ENCODE measurements at places on chromosomes 4 and X.

- no peak for DNase-seq
These were observed 34.0 kb downstream of the EMCN start for GRCh38 chr4:100483796-100484195.

- no peak for DNase-seq
These were observed 111.0 kb upstream of the WDR17 start for GRCh38 chr4:175954685-175955084.

DNA sequence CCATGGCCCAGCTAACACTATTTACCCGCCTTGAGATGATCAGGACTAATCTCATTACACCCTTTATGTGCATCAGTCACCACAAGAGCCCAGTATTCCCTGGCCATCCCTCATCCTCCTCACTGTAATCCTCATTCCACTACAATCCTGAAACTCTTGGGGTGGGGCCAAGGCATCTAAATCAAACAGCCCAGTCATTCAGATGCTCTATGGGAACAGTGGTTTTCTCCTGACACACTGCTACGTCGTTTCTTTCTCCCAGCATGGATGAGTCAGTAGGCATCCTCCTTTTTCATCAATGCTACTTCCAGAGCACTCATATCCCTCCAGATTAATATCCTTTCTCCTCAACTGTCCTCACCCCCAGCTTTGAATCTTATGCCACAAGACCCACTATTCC is 5.6 kb downstream of the SDAD1 start:
- peak; percentile 69 for DNase-seq

DNA sequence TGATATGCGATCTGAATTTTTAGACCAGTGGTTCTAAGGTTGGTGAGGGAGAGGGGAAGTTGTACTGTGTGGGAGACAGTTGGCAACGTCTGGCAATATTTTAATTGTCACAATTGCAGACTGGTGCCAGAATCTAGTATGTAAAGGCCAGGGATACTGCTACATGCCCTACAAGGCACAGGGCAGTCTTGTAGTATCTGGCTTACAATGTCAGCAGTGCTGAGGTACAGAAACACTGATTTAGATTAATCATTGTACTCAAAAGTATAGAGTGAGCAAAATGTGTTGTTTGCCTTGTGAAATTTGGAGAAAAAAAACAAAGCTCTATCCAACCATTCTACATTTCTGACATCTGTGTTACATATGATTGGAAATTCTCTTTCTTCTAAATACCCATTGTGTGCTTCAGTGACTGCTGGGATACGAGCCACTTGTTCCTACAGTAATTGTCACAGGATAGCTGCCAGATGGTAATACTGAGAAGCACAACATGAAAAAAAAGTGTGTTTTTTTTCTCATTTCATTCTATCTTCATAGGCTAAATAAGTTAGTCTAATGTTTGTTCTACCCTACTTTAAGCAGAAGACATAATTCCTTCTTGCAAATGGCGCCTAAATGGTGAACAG is 526.7 kb upstream of the AGA start:
- no peak for DNase-seq

- DNase-seq, result no peak
These were observed 298.3 kb upstream of the AGA start for GRCh38 chr4:177740563-177740962.

DNA sequence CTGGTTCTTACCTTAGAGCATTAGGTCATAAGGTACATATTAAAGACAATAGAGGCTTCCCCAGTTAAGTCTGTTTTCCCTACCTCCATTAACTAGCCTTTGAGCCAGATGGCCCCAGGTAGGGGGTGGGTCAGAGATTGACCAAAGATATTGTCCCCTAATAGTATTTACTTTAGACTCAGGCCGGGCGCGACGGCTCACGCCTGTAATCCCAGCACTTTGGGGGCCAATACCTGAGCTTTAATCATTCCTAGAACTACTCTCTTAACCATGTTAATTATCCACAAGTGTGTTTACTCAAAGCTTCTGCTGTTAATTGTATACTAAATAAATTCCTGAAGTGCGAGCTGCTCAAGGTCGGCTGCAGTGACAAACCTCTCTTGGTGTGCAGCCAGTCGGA is 28.0 kb upstream of the AMBN start:
- DNase-seq, result no peak

GRCh38 chr4:5412751-5413150 is 295.6 kb downstream of the EVC2 start:
- DNase-seq, result no peak

DNA sequence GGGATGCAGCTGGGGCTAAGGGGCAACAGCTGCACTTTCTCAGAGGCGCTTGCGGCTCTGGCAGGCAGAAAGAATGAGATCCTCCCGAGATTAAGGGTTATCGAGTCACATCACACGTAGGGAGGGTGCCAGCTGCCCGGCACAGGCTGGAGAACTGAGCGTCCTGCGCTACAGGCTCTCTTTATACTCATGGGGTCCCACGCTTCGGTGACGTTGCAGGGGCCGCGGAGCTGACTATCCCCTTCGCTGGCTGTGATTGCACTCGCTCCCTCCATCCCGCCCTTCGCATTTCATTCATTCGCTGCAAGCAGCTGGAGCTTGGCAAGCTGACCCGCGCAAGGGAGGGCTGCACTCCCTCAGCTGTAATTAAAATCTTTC is at the start of gene TACR3:
TACR3 (minus strand) TSS at position 156 of the 378 bp plus-strand sequence. CDS start 310 bp downstream, outside the sequence.
- no peak for DNase-seq

- DNase-seq, result no peak
These were observed 160.3 kb upstream of the RASGEF1B start for GRCh38 chr4:81631958-81632441.

GRCh38 chrX:13599491-13599890 is 30.1 kb downstream of the EGFL6 start:
- no peak for DNase-seq

- no peak for DNase-seq
These were observed 25.6 kb downstream of the DHRSX start for GRCh38 chrX:2474963-2475726.

GRCh38 chr4:83128240-83128929 is 13.9 kb upstream of the PLAC8 start:
- peak; percentile 78 for DNase-seq

DNA sequence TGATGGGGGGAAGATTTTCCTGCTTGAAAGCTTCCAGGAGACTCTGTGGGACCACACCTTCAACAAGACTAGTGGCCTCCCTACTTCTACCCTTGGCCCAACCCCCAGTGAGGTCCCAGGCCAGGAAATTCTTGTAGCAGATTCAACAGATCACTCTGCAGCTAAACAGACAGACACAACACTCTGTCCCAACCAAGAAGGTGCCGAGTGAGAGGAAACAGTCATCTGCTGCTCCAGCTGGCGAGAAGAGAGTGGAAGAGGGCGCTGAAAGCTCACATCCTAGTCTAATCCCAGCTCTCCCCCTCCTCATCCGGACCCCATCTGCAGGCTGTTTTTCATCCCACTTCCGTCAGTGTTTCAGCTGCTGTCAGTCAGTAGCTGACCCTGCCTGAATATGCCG is 63.4 kb downstream of the CHRDL1 start:
- DNase-seq, result no peak

DNA sequence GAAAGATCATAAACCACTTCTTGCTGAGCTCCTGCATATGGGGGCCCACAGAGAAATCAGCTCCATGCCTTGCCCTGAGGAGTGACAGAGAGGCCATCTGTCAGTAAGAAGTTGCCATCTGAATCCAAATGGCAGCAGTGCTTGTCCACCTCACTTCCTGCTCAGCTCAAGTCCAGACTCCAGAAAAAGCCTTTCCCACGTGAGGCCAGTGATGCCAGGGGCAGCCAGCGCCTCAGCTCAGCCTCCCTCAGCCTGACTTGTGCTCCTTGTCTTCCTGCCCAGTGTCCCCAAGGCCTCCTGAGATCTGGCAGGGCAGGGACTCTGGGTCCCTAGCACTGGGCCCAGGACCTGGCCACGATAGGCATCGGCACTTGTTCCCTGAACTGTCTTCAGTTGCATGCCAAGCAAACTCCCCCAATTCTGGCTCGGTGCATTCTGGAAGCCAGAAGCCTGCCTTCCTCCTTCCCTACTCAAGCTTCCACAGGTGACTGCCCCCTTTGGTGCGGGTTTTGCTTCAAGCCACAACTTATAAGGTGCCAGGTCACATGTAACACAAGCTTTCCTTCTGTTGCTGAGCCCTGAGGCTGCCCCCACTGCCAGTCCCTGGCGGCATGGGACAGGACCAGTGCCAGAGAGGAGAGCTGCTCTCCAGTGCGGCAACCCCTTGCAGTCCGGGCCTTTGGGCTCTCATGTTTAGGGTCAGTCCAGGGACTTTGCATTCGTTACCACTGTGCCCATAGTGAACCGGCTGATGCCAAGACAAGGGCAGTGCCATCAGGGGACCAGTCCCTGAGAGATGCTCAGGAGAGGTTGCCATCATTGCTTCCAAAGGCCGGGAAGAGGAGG is 2.2 kb downstream of the ZNF185 start:
- DNase-seq, result no peak

GRCh38 chrX:72247206-72247942 is 8.5 kb upstream of the ERCC6L start:
- DNase-seq, result no peak

DNA sequence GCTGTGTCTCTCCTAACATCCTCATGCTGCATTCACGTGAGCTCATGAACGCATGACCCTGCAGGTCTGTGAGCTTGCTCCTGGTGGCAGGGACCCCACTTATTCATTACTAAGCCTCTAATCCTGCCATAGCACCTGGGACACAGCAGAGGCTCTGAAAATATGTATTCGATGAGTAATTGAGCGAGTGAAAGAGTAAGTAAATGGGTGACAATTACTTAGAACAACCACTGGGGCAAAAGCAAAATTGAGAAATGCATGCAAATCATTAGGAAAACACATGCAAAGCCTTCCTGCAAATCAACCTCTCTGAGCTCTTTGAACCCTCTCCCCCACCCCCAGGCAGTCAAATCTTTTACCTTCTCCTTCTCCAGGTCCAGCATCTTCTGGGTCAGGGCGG is 23.6 kb upstream of the C4orf50 start:
- no peak for DNase-seq

DNA sequence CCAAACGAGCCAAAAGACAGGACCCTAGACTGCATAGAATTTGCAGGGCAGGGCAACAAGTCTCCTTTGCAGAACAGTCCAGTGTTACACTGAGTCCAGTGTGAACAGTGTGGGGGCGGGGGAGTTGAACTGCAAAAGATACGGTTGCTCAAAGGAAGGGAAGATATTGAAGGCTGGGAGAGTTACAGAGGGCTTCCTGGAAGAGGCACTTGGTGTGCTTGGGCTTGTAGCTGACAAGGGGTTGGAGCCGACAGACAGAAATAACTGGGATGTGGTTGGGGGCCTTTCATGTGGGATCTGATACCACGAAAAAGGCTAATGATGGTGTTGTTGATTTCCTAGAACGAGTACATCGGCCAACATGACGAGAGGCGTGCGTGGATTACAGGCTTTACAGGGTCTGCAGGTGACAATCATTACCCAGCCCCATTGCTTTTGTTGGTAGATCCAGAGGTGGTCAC is 6.1 kb downstream of the XPNPEP2 start:
- no peak for DNase-seq

DNA sequence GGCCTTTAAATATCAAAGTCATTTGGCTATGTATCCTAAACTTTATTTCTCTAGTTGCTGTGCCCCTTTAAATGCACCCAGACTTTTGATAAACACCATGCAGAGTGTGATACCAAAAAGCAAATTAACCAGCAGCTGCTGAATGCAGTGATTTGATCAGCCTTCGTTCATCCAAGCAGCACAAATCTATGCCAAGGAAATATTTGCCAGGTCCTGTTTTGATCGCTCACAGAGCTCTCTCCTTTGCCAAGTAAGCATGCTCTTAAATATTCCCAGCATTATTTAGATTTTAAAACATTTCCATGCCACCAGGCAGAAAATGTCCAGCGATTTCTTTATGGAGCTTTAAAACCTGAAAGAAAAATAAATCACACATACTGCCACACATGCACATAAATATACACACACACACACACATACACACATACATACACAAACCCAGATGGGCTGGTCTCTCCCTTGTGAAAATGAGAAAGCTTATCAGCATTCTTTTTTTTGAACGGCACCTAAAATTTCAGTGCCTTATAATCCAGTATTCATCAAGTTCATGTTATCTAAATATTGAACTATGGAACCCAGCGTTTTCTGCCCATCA is 35.7 kb downstream of the BTC start:
- no peak for DNase-seq

GRCh38 chrX:115562480-115562847 is 1.5 kb downstream of the PLS3 start:
- no peak for DNase-seq

GRCh38 chr4:102574317-102574716 is 73.2 kb downstream of the NFKB1 start:
- no peak for DNase-seq

Measured in AG04449 (cell line).